Muscle of back (tissue), 13 donors: ENCODE measurements at places on chromosomes 4 and X. TPM values are rescaled to one million over a fixed set of nuclear protein-coding genes. Genes with fewer than 3 reads are reported as not detected.

GRCh38 chrX:46325312-46325877 lies 219.8 kb downstream of the ZNF674 start:
- DNase-seq: peak; percentile 37

- DNase-seq: no peak
Measured at GRCh38 chr4:145781351-145781750, 101.4 kb downstream of the C4orf51 start.

MAGEB2 gene
- polyA plus RNA-seq: 0.08 TPM

ADGRL3 gene
- polyA plus RNA-seq: 27.5 TPM

DNA sequence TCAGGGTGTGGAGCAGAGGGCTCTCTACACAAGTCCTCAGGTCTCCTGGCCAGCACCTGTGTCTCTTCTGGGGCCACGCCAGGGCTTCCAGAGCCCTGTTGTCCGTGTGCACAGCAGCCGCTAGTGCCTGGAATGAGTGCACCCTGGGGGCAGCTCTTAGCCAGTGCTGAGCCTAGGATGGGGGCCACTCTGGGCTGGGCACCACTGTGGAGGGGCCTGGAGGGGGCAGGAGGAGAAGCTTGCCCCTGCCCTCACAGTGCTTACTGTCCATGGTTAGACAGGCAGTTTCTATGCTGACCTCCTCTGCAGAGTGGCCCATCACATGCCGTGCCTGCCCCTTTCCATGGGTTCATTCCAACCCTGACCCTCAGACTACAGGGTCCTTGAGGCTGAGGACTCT lies 42.7 kb upstream of the GRPEL1 start:
- DNase-seq: no peak

GPM6B gene
- polyA plus RNA-seq: 22.1 TPM

DNA sequence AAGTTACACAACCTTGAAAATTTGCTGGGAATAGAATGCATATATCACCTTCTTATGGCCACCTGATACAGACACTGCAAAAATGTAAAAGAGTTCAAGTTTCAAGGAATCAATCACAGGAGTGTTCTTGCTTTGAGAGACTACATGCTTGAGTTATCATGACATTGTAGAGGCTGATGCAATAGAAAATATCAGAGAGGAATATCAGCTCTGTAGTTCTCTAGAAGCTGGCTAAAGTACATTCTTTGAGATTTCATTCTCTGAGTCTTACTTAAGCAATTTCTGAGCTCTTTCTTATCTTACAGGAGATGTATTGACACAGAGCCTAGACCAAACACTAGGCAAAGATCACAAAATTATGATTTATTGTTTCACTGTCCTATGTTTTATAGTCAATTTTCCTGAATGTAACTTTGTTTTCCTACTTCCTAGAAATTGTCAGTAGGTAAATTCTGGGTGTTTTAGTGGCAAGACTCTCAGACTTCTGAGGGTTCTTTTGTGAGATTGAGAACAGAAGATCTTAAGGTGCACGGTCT lies 152.1 kb upstream of the HPGD start:
- no peak for DNase-seq

ERAS gene
- polyA plus RNA-seq: not detected

DNA sequence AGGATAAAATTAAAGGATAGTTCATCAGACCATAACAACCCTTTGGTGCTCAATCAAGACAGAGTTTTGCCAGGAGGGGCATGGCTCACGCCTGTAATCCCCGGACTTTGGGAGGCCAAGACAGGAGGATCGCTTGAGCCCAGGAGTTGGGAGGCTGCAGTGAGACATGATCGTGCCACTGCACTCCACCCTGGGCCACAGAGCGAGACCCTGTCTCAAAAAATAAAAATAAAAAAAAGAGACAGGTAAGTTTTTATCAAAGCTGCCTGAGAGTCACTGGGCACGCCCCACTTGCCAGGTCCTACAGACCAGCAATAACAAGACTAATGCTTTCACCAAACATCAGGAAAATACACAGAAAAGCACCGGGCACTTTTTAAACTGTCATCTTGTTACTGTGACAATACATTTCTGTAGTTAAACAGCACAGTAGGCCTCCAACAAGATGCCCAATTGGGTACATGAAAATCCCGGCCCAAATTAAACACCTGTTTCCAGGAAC lies 765 bp downstream of the CFAP97 start:
- DNase-seq: no peak

- DNase-seq: no peak
Measured at GRCh38 chrX:13666836-13667235, 13.9 kb downstream of the TCEANC start.
